Inflammatory macrophage (primary cell): ENCODE measurements at places on chromosomes 6 and 20.

DNA sequence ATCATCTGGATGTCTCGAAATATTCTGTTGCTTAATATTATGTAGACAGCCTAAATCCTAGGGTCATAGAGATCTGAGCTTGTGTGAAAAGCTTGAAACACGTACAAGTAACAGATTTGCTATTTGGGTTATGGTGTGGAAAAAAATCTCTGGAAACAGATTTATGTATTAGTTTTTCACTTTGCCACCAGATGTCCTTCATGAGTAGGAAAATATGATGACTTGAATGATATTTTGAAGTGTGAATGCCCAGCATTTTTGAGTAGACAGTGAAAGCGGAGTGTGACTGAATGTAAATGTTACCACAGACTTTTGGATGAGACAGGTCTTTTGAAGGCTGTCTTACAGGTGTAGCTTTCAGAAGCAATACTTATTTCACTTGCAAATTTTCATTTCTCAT is 4.2 kb upstream of the BMP6 start:
- peak; percentile 11 for DNase-seq

GRCh38 chr6:10852361-10852960 is 14.1 kb upstream of the MAK start:
- no peak for DNase-seq

DNA sequence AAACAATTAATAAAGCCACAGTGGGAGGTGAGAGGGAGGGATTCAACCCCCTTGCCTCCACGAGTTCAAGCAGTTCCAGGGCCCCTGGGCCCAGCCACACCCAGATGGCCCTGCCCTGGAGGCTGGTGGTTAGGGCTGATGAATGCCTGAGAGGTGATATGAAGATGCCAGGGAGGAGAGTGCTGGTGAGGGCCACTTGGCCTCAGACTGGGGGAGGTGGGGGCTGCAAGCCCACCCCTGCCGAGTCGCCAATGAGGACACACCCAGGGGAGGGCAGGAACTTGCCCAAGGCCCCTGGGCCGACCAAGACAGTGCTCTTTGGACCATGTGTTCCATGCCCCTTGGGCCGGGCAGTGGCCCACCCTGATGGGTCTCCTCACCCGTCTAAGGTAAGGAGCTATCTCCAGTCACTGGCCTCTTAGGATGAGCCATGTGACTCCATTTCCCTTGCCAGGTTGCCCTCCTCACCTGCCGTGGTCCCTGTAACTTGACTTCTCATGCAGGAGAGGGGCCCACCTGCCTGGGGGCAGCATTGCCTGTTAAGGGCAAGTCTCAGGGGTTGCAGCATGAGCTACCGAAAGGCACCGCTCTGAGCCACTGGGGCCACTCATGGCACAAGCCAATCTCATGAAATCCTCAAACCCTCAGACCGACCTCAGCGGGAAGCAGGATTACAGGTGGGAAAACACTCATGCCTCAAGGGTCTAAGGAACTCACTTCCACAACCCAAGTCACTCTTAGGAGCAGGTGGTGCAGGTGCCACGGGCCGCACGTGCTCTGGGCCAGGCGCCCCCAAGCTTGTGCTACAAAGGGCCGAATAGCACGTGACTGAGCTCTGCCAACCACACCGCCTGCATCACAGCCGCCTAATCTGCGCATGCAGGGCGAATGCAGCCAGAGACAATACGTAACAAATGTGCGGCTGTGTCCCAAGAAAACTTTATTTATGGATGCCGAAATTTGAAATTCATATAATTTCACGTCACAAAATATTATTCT is 147.4 kb upstream of the MLN start:
- no peak for DNase-seq

- peak; percentile 92 for DNase-seq
These were observed 52.6 kb upstream of the NFATC2 start for GRCh38 chr20:51595058-51595532.

- DNase-seq: no peak
These were observed 8.8 kb upstream of the TRIM31 start for GRCh38 chr6:30121446-30122366.

DNA sequence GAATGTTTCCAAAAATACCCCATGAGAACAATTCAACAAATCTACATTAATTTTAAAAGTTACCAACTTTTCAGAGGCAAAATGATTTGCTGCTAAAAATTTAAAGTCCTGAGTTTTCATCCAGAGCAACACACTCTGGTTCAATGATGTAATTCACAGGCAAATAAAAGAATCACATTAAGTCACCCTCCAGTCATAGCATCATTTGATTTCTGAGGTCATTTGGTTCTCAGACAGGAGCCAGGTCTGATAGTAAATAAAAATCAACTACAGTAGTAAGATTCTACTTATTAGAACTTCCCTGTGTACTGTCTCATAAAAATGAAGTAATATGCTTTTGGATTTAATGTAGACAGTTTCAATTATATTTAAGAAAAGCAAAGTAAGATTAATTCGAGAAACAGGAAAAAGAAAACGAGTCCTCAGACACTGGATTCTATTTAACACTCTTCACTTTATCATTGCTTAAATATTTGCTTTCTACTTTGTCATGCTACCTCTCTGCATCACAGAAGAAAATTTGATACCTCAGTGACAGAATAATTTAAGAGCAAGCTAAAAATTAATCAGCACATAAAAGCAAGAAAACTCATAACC is 25.8 kb downstream of the MAP7 start:
- no peak for DNase-seq

GRCh38 chr6:39361657-39362486 is 39.4 kb upstream of the KCNK16 start:
- DNase-seq: peak; percentile 76

DNA sequence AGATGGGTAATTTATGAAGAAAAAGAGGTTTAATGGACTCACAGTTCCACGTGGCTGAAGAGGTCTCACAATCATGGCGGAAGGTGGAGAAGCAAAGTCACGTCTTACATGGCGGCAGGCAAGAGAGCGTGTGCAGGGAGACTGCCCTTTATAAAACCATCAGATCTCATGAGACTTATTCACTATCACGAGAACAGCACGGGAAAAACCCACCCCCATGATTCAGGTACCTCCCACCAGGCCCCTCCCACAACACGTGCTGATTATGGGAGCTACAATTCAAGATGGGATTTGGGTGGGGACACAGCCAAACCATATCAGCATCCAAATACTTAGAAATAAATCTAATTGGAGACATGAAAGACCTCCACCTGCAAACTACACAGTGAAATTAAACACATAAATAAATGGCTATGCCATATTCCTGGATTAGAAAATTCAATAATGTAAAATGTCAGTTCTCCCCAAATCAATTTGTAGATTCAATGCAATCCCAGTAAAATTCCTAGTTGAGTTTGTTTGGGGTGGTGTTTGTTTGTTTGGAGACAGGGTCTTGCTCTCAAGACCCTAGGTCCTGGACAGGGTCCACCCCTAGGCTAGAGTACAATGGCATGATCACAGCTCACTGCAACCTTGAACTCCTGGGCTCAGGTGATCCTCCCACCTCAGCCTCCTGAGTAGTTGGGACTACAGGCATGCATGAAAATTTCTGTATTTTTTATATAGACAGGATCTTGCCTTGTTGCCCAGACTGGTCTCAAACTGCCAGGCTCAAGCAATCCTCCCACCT is 101.6 kb downstream of the TAF4 start:
- no peak for DNase-seq

GRCh38 chr6:12482386-12483375 is 192.5 kb downstream of the EDN1 start:
- no peak for DNase-seq

- no peak for DNase-seq
These were observed 111.0 kb downstream of the DTNBP1 start for GRCh38 chr6:15551798-15552197.

GRCh38 chr6:166007349-166008263 is 160.0 kb downstream of the TBXT start:
- no peak for DNase-seq

DNA sequence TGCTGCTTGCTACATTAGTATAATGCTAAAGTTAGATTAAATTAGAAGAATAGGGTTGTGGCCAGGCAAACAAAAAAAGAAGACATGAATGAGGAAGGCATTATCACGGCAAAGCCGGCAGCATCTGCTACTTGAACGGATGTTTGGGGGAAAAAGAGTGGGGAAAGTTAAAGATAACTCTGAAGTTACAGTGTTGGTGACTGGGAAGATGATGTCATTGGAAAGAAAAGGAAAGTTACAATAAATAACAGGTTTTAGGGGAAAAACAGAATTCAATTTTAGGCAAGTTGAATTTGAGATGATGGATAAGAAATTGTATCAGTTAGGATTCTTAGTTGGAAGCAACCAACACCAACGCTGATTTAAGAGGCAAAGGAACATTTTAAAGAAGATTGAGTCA is 74.2 kb upstream of the NRN1 start:
- DNase-seq: no peak

DNA sequence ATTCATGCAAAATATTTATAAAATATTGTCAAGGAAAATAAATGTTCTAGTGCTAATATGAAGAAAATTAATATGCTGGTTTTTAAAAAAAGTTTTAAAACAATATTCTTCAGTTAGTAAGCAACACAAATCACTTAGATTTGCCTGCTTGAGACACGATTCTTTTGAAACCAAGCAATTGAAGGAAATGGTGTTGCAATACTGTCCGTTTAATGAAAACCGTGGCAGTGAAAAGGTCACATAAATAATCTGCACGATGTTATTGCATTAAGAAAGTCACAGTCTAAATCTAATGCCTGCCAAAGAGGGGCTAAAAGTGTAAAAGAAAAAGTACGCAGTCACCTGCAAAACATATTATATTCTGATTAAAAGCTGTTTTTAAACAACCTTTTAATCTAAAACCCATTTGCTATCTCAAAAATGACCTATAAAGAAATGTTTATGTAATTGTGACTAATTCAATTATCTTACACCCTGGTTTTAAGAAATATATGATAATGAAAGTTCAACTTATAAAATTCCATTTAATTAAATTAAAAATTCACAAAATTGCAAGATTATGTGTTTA is 143.0 kb downstream of the GMDS start:
- DNase-seq: peak; percentile 50

GRCh38 chr20:56833427-56833826 is 204.3 kb downstream of the TFAP2C start:
- no peak for DNase-seq

GRCh38 chr20:62666736-62667529 is 24.6 kb downstream of the SLCO4A1 start:
- DNase-seq: peak; percentile 92

GRCh38 chr6:88519301-88520016 is 353.3 kb upstream of the CNR1 start:
- no peak for DNase-seq

DNA sequence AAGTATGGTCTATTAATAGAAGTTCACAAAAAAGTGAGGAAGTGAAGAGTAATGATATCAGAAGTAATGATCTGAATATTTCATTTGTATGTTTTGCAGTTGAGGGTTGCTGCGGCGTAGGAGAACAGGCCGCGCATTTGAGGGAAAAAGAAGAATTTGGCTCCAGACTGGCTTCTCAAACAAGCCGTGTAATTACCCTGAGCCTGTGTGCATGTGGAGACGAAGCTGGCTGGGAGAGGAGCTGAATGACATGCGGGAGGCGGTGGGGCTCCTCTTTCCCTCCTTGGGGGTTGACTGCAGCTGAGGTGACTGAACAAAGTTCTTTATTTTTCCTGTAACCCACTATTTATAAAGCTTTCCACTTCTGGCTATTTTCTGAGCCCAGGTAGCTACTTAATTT is 115.5 kb upstream of the AFDN start:
- no peak for DNase-seq

GRCh38 chr6:139955366-139956155 is 581.1 kb upstream of the CITED2 start:
- DNase-seq: no peak

DNA sequence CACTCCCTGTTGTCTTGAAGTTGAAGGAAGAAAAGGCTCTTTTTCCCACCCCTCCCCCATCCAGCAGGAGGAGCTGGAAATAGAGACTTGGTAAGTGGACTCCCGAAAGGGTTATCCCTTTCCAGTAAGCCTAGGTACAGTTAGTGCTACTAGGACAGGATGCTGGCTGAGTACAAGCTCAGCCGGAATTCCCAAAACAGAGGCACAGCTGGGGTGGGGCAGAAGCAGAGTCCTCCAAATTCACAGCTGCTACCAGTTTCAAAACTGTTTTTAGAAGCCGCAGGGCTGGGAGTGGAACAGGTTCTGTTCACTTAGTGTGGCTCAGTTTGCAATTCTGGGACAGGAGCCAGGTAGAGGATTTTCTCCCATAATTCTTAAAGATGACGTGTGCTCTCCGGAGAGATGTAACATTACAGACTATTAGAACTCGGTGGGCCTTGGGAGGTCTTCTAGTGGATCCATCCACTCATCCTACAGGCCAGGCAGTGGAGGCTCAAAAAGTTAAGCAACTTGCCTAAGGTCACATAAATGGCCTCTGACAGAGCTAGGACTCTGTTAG is 19.0 kb upstream of the UTRN start:
- no peak for DNase-seq

DNA sequence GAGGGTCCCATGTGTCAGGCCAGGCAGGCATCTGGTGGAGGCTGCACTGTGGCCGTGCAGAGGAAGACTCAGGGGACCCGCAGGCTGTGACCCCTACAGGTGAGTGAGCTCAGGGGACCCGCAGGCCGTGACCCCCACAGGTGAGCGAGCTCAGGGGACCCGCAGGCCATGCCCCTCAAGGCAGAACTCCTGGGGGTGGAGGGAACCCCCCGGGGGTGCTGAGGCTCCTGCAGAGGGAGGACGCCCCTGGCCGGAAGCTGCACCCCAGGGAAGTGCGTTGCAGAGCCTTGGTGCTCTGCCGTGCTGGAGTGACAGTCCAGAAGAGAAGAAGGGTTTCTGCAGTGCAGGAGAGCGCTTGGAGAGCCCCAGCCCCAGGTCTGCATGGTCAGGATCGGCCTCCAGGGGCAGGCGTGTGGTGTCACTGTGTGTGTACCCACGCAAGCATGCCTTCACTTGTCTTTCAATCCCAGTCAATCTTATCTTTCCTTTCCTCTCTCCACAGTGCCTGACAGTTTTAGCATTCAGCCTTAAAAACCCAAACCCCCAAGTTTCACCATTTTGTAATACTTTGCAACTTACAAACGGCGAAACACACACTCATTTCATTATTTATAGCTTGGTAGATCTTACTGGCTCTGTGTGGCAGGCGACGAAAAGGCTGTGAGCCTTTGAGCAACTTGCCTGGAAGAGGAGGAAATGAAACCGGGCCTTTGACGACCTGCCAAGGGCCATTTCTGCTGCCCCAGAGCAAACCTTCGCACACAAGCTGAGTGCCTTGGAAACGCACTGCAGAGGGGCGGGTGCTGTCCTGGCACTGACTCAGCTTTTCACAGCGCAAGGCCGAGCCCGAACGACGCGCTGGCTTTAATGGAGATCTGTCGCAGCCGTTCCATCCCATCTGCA is 101.4 kb upstream of the AGPAT4 start:
- DNase-seq: peak; percentile 92

DNA sequence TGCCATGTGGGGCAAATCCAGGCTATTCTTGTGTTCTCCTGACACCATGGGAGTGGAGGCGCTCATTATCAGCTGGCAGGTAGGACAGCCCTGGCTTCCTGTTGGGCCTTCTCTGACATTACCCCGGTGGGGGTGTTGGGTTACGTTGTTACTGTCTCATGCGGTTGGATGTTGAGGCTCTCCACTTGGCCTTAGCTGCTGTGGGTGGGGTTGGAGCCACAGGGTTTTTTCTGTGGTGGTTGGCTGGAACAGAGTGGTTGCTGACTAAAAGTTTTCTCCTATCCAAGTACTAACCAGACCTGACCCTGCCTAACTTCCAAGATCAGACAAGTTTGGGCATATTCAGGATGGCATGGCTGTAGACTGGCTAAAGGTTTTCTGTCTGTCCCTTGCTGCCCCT is 20.2 kb downstream of the RIPK1 start:
- DNase-seq: no peak

- no peak for DNase-seq
These were observed 117.4 kb downstream of the BTBD9 start for GRCh38 chr6:38522322-38522721.
